Suppressor macrophage (primary cell): ENCODE measurements at places on chromosomes 16 and 17.
A peak's percentile ranks its signal among the peaks of the same experiment; 100 is the strongest.

DNA sequence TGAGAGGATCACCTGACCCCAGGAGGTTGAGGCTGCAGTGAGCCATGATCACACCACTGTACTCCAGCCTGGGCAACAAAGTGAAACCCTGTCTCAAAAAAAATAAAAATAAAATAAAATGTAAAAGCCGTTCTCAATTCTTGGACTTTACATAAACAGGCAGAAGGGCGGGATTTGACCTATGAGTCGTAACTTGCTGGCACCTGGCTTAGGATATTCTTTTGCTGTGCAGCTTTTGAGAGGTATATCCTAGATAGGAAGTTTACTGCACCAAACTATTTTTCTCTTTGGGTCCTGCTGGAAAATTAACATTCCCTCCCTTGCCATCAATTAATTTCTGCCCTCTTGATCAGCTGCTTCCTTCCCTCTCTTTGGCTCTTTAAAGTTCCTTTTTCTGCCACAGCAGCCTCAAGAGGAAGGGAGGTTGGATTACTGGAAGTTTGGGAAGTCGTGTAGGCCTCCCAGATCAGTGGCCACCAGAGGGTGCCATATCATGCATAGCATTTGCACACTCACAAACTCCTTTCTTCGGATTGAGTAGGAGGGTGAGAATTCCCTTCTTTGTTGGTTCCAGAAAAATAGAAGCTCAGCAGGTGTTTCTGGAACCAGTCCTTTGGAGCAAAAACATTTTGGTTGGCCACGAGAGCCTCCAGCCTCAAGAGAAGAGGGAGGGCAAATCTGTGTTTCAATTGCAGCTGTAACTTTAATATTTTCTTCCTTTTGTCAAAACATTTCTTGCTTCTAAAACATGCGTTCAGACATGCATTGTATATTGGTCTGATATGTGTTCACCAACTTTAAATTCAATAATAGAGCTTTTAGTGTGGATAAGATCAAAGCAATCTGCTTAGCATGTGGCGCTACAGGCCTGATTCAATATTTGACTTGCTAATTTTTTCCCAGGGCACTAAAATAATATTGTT lies 147.3 kb downstream of the CCDC182 start:
- DNase-seq: peak; percentile 88

DNA sequence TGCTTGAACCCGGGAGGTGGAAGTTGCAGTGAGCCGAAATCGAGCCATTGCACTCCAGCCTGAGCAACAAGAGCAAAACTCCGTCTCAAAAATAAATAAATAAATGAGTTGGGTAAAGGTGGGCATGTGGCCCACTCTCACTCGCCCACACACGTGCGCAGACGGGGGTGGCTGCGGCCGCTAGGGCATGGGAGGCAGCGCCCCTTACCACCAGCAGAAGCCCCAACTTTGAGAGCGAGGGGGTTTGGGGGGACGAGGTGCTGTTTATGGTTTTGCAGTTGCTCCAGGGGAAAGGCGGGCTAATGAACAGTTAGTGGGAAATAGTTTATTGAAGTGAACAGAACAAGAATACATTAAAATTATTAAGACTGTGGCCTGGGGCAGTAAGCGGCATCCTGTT lies 14.9 kb upstream of the RBFOX3 start:
- no peak for DNase-seq

- no peak for DNase-seq
Measured at GRCh38 chr17:63629627-63630026, 7.4 kb downstream of the MAP3K3 start.

- no peak for DNase-seq
Measured at GRCh38 chr16:1298406-1298805, 11.0 kb upstream of the UBE2I start.

GRCh38 chr16:24208710-24209109 lies 47.4 kb upstream of the CACNG3 start:
- no peak for DNase-seq

DNA sequence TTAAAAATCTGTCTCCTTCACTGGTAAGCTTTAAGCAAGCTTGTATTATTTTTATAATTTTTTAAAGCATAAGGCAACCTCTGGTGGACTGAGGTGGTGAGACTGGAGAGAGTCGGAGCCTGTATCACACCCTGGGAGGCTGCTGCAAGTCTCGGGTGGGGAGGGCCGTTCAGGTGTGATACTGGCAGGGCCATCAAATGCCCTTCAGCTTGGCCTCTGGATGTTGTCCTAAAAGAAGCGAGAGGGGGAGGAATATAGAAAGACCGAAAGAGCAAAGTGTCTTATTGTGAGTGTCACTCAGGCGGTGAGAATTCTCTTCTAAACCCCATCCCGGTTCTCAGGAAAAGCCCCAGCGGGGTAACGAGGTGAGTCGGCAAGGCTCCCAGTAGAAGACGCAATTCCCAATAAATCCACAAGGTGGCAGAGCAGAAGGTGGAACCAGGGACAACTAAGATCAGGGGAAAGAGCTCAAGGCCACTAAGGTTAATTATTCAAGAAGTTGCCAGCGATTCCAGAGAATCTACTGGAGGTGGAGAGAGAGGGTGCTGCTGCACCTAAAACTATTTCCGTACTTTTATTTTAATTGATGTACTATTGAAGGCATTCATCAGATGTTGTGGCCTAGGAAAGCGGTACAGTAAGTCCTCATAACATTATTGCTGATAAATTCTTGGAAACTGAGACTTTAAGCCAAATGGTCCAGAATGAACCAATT lies 14.1 kb downstream of the C17orf67 start:
- peak; percentile 80 for DNase-seq

DNA sequence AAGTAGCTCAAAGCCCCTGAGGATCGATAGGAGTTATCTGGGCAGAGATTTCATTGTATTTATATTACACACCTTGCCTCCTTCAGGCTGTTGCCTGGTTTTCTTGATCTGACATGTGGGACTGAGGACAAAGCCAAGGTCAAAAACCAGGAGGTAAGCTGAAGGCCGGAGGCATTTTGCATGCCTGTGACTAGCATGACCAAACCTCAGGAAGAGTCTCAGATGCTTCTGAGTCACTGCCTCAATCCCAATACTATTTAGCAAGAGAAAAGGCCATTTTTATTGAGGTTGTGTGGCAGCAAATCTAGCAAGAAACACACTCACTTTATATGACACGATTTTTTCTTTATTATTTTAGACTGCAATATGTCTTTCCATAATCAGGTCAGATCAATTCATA lies 968.1 kb downstream of the CDH11 start:
- DNase-seq: no peak

- no peak for DNase-seq
Measured at GRCh38 chr16:14513389-14514107, 116.5 kb downstream of the PARN start.

- no peak for DNase-seq
Measured at GRCh38 chr17:60579551-60579950, 20.4 kb upstream of the PPM1D start.

DNA sequence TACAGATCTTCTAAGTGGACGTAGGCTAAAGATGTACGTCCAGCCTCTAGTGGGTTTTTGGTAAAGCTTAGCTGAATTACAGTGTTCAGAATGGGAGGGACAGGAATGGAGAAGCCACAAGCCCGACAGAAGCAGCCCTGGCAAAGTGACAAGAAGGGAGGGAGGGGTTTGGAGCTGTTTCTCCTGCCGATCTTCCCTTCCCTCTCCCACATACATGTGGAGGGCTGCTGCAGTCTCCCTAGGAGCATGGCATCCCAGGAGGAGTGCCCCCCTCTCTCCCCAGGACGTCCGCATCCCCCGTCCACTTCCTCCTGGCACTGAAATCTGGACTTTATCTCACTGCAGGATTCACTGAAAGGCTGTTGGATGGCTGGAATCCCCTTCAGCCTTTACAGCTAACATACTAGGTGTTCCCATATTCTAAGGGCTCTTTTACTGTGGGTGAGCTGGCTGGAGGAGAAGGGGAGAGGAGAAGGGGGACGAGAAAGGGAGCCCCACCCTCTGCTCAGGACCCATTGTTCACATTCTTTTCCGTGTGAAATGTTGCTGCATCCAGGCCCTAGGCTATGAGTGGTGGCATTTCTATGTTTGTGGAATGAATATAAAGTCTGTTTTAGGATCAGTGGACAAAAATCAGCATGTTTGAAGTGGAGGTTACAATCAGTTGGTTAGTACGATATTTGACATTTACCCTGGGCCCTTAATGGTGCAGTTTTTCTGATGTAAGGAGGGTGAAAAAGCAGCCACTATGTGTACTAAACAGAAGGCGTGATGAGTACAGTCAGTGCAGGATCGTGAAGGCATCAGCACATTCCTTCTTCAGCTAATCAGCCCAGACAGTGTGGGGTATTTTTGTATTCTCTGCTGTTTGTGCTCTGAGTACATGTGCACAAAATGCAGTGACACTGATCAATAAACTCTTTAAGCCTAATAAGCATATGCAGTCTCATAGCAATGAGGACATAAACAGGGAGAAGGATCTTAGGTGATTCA lies 94.6 kb downstream of the SPECC1 start:
- DNase-seq: no peak

- no peak for DNase-seq
Measured at GRCh38 chr17:79022507-79022991, 1.4 kb upstream of the C1QTNF1 start.

DNA sequence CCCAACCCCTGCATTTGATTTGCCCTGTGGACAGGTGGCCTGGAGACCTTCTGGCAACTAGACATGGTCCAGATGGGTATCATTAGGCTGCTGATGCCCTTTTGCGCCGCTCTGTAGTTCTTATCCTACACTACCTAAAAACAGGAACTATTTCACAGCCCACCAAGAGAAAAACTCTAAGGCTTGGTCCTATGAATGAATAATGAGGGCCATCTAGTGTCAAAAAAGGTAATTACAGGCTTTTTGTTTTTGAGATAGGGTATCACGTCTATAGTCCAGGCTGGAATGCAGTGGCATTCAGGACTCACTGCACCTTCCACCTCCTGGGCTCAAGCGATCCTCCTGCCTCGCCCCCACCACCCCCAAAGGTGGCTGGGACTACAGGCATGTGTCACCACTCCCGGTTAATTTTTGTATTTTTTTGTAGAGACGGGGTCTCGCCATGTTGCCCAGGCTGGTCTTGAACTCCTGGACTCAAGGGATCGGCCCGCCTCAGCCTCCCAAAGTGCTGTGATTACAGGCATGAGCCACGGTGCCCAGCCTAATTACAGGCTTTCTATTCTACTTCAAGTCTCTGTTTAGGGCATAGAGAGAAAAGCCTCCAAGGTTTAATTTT lies 20.9 kb downstream of the COIL start:
- peak; percentile 85 for DNase-seq

- no peak for DNase-seq
Measured at GRCh38 chr17:28530926-28531325, 21.5 kb downstream of the UNC119 start.

- peak; percentile 93 for DNase-seq
Measured at GRCh38 chr16:15607700-15608396, 35.1 kb downstream of the MARF1 start.

- no peak for DNase-seq
Measured at GRCh38 chr16:62638964-62639870, 603.0 kb upstream of the CDH8 start.

GRCh38 chr17:38541281-38541680 lies 64.5 kb downstream of the SRCIN1 start:
- DNase-seq: no peak

DNA sequence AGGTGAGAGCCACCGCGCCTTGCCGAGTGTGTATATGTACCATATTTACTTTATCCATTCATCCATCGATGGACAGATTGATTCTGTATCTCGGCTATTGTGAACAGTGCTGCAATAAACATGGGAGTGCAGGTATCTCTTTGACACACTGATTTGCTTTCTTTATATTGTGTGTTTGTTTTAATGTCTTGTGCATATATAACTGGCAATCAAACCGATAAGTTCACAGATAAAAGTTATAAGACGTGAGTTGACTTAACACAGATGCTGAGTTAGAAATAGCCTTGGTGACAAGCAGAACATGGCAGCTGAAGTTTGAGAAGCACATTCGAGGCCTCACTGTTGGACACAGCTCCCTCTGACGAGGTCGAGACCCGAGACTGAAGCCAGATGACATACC lies 23.2 kb downstream of the TMEM186 start:
- no peak for DNase-seq

DNA sequence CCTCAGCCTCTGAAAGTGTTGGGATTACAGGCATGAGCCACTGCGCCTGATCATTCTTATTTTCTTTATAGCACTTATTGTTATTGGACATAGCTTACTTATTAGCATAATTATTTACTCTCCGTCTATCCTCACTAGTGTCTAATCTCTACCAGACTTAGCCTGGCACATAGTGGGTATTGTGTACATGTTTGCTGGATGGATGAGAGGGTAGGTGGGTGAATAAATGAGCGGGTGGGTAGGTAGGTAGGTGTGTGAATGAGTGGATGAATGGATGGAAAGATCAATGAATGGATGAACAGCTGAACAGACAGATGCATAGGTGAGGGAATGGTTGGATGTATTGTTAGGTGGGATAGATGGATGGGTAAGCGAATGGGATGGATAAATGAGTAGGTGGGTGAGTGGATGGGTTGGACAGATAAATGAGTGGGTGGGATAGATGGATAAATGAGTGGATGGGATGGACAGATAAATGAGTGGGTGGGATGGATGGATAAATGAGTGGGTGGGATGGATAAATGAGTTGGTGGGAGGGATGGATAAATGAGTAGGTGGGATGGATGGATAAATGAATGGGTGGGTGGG lies 51.9 kb downstream of the ABCC6 start:
- DNase-seq: peak; percentile 24

- no peak for DNase-seq
Measured at GRCh38 chr17:17768424-17769088, 68.2 kb downstream of the SREBF1 start.

DNA sequence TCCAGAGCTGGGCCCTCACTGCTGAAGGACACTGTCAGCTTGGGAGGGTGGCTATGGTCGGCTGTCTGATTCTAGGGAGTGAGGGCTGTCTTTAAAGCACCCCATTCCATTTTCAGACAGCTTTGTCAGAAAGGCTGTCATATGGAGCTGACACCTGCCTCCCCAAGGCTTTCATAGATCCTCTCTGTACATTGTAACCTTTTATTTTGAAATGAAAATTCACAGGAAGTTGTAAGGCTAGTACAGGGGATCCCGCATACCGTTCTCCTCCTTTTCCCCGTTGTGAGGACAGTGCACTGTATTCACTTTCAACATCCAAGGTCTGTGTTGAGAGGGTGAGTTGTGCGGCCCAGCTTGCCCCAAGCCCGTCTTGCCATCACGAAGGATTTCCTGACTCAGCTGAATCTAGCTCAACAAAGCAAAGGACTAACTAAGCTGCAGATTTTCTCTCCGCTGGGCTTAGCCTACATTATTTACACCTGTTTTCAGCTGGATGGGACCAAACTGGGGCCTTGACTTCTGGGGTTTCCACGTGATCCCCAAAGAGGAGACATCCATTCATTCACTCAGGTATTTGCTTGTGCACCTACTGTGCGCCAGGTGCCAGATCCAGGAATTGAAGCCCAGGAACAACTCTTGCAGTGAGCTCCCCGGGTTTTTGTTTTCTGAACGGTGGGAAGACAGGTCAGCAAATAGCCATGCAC lies 5.2 kb upstream of the TMEM235 start:
- DNase-seq: no peak

- DNase-seq: peak; percentile 56
Measured at GRCh38 chr17:41521574-41522261, 3.0 kb upstream of the KRT15 start.

GRCh38 chr16:85326794-85327181 lies 214.5 kb upstream of the CIBAR2 start:
- DNase-seq: no peak
